ENCODE measurements at places on chromosomes 2 and 18.

- DNase-seq = no peak
Observed at GRCh38 chr2:207256476-207257207, 90.9 kb upstream of the KLF7 start.

DNA sequence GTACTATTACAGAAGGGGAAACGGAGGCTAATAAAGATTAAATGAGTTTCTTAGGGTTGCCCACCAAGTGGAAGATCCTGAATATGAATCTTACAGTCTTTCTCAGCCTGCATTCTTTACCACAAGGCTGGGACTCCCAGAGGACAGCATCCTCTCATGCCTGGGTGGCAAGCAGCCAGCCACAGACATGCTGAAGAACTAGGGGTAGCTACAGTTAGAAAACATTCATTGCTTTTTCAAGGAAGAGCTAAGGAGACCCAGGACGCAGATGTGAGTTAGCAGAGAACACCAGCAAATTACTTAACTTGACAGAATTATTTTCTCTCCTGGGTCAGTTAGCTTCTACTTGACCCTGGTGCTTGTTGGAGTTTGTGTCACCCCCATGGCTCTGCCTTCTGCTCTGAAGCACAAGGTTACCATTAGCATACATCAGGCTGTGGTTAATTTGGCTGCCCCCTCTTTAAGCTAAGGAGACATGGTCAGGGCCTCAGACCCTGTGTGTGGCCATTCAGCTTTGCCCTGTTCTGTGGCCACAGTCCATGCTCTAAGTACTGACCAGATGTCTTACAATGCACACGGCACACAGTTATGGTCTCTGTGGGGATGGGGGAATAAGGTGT lies 132.3 kb upstream of the TNP1 start:
- peak; percentile 62 for DNase-seq

GRCh38 chr18:48803518-48803917 lies 147.2 kb downstream of the SMAD7 start:
- no peak for DNase-seq

DNA sequence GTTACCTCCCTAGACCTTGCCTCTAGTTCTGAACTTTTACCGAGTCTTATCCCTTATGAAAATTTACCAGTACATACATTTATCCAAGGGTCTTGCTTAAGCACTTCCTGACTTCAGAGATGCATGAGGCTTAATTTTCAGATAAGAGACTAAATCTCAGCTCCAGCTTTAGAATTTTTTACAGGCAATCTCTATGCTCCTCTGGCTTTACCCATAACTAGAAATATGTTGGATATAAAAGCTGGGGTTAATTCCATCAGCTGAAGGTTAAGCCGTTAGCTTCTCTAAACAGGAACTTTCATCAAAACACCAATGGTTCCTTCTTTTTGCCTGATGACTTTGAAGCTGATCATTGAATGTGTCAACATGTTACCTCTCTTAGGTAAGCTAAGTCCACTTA lies 205.1 kb downstream of the GCA start:
- DNase-seq = no peak

DNA sequence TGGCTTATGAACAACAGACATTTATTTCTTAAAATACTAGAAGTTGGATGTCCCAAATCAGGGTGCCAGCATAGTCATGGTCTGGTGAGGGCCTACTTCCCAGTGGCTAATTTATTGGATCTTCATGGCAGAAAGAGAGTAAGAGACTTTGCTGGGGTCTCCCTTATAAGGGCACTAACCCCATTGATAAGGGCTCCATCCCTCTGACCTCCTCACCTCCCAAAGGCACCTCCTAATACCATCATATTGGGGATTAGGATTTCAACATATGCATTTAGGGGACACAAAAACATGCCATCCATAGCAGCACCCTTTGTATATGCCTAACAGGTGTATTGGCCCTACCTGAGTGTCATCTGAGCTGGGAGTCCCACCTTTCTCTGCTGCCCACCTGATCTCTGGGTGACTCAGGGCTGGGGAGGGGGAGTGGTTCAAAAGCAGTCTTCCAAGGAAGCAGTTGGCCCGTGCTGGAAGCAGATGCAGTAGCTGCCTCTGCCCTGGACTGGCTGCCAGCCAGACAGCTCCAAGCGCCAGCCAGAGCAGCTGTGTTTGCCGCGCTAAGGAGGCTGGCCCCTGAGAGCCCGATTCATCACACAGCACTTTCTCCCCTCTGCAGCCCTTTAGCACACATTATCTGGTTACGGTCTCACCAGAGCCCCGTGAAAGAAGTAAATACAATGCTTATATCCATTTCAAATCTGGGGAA lies 84.6 kb downstream of the SMAD7 start:
- DNase-seq = no peak

DNA sequence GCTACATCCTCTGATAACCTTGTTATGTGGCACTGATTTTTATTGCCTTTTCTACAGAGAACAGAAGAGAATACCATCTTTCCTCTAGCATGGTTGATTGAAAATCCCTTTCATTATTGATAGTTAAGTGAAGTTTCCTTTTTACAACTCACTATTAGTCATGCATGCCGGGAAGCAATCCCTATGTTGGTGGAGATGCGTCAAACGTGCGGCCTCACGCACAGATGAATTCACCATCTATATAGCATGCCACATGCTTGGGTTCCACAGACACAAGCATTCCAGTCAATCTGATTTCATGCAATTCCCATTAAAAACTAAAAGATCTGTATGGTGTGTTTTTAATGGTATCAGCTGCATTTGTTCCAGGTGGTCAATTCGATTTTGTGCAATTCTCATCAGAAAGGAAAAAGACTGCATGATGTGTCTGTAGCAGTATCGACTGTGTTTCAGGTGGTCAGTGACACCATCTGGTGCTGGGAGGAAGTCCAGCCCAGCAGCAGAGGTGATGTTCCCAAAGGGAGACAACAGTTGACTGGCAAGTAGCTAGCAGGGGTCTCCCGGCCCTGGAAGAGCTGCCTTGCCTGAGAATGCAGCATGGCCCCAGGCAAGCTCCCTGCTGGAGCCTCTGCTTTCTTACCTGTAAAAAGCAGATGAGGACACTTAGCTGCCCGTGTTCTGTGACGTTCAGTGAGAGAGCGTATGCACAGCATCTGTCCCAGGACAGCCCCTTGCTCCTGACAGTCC lies 151.3 kb upstream of the NCK2 start:
- DNase-seq = no peak

- no peak for DNase-seq
Observed at GRCh38 chr2:3159782-3160545, 217.7 kb downstream of the EIPR1 start.

DNA sequence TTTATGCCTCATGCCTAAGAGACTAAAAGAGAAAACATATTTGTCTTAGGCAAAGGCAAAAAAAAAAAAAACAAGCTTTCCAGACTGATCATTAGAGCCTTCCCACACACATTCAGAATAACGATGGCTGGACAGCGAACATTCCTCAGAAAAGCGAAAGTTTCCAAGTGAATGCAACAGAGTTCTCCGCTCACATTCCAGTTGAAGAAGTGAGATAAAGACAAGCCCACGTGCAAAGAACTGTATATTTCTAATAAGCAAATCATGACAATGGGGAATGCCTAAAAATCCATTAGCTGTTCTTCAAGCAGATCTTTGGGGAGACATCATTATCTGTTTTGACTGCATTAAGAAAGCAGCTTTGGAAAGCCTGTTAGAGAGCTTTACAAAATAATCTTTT lies 347.9 kb downstream of the METTL4 start:
- no peak for DNase-seq

DNA sequence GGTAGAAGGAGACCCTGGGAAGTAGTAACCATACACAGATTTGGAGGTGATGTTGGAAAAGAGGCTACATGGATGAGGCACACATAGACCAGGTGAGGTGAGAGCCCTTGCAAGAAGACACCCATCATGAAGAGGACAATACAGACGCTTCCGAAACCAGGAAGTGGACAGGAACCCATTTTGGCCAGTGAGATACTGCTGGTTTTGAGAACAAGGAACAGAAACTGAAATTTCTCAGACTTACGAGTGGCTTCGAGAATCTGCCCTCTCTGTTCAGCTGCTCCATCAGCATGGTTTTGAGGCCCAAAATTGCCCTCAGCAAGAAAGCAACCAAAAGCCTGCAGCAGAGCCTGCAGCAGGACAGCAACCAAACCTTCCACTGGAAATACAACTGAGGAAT lies 479.1 kb upstream of the NRXN1 start:
- no peak for DNase-seq

DNA sequence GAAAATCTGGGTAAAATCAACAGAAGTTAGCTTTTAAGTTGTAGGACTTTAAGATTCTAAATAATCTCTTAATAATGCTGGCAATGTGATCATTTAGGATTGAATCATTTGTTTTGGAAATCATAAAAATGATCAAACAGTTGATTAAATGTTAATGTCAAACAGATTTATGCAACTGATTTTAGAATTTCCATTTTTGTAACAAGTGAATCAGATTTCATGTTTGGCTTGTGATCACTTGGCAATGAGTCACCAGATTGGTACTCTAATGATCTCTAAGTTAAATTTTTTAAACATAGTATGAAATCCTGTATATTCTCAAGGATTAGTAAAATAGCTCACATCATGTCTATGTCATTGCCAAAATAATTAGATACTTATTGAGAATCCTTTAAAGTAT lies 50.1 kb upstream of the UNC80 start:
- no peak for DNase-seq

DNA sequence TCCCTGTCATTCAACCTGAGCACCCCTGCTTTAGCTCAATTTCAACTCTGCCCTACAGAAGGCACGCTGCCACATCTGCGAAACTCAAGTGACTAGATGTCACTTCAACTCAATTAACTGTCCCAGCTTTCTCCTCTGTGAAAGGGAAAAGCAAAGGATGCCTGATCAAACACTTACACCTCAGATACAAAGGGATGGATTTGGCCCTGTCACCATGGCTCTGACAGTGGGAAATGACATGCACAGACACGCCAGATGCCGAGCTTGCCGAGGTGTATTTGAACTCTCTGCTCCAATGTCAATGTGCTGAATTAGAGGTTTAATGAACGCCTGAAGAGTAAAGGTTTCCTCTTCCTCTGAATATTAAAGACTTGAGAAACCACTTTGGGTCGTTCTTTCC lies 481.1 kb downstream of the CBLN2 start:
- no peak for DNase-seq

- peak; percentile 44 for DNase-seq
Observed at GRCh38 chr2:11753886-11754699, 7.7 kb downstream of the LPIN1 start.

DNA sequence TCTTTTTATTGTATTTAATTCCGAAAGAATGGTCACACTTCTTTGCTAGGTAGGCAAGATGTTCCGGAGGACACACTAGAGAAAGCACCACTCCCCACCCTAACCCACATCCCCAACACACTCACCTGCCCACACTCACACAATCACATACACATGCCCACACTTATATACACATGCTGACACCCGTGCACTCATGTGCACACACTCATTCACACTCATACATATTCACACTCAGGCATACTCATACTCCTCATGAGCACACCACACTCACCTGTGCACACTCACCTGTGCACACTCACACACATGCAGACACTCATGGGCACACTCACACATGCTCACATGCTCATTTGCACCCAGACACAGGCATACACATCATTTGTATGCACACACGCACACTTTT lies 21.4 kb downstream of the DIPK1C start:
- no peak for DNase-seq

- DNase-seq = no peak
Observed at GRCh38 chr18:30862900-30863299, 179.6 kb downstream of the DSC3 start.

DNA sequence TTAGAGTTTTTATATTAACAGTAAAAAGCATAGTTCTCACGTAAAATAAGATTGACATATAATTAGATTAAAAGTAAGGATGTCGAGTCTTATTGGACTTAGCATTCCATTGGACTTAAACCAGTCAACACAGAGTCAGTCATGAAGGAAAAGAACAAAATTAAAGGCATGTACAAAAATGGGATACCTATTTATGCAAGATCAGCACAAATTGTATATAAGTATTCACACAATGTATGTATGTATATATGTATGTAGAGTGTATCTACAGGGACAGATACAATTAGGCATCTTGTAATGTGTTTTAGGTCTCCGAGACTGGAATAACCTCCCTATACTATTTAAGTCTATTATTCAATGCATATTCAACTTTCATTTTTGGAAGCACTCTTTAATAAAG lies 419.1 kb downstream of the PARD3B start:
- DNase-seq = no peak

GRCh38 chr18:3463051-3463450 lies 13.1 kb downstream of the TGIF1 start:
- DNase-seq = no peak

DNA sequence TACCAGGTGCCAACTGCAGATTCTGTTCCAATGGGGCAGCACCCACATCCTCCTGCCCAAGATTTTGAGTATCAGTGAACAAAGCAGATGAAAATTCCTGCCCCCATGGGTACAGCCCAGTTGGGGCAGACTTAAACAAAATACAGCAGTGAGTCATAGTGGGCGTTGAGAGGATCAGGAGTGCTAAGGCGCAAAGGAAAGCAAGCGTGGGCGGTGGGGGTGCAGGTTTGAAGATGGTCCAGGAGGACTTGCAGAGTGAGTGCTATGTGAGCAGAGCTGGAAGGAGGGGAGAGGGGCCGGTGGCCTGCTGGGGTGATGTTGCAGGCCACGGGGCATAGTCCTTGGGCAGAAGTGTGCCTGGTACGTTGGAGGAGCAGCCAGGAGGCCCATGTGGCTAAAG lies 24.7 kb downstream of the STEAP3 start:
- no peak for DNase-seq

DNA sequence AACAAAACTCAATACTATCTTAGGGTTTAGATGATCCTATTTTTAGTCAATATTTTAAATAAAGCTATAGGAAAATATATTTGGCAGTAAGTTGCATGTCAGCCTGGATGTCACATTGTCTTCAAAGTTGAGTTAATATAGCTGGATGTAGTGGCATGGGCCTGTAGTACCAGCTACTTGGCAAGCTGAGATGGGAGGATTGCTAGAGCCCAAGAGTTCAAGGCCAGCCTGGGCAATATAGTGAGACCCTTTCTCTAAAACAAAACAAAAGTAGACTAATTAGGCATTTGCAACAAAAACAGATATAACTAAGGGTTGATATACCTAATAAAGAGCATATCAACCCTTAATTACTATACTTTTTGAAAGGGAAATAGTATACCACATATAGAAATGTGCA lies 254.6 kb upstream of the KCNJ3 start:
- no peak for DNase-seq

GRCh38 chr18:48805826-48806535 lies 144.8 kb downstream of the SMAD7 start:
- peak; percentile 44 for DNase-seq

DNA sequence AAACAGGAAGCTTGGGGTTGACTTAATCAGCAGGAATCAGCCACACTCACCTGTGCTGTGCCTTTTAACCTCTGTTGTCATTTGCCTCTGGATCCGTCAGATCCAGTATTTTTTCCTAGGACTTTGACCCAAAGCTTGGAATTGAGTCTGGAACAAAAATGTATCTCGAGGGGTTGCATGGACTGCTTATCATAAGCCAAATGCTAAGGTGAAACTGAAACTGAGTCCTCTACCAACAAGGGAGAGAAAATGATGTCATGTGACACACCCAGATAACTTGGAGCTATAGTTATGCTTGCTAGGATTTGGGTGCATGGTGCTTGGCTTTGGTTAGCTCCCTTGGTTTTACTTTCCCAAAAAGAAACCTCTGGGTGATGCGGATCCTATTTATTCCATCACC lies 2158.6 kb upstream of the PIK3C3 start:
- DNase-seq = no peak

Data from kidney (tissue), 22 donors.